ENCODE measurements at places on chromosomes 7 and 10.
A peak's percentile ranks its signal among the peaks of the same experiment; 100 is the strongest.

GRCh38 chr7:44811093-44811492, 14.6 kb downstream of the PPIA start:
- no peak for DNase-seq

DNA sequence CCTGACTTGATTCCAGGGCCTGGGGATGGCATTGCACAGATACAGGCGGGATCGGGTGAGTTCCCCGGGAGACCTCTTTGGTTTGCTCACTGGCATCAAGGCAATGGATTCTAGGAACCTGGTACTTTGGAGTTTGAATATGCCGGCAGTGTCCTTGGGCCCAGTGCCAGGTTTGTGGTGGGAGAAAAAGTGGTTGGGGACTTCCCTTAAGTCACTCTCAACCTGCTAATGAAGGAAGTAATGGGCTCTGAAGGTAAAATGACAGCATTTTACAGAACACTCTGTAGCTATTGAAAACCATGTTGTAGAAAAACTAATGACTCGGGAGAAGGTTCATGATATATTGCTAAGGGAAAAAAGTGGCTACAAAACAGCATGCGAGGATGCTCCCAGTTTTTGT, 129.9 kb downstream of the CFAP58 start:
- no peak for DNase-seq

GRCh38 chr7:158310924-158311666, 276.5 kb downstream of the PTPRN2 start:
- DNase-seq: no peak

GRCh38 chr7:7652798-7653540, 12.4 kb downstream of the UMAD1 start:
- DNase-seq: no peak

- DNase-seq: no peak
These were observed at the start of gene GIMAP1 for GRCh38 chr7:150716368-150716767. GIMAP1 (plus strand) TSS chr7:150716613; CDS start chr7:150719048, 2,435 bp downstream.

GRCh38 chr10:85995791-85996190, 370.8 kb downstream of the GRID1 start:
- peak; percentile 2 for DNase-seq

DNA sequence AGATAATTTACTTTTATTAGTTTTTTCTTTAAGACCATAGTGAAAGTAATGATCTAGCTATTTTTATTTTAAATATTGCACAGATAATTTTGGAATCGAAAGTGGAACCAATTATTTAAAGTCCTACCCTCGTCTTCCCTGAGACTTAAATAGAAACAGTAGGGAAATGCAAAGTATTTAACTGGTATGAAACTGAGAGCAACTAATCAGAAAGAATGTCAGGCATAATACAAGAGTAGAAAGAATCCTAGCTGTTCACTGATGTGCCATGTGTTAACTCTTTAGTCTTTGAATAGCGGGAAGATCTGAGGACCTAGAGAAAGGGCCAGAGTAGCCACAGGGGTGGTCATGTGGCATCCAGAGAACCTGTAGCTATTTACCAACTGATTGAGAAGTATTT, 630.0 kb downstream of the NRG3 start:
- no peak for DNase-seq

- peak; percentile 69 for DNase-seq
These were observed 215.7 kb upstream of the INHBA start for GRCh38 chr7:41918597-41918996.

DNA sequence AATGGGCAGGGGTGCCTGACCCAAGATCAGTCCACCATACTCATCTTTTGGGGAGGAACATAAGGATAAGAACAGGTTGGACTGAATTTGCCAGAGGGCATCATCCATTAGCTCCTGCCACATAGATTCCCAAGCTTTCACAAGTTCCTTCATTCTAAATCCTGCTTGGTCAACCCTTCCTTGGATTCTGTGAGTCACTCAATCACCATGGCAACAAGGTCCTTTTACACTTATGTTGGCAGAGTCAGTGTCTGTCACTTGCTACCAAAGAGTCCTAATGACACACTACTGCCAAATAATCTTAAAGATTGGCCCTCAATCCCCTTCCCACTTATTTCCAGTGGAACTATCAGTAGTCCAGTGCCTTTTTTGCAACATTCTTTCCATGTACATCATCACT, 5.0 kb upstream of the LGI1 start:
- DNase-seq: peak; percentile 13

GRCh38 chr10:55163388-55163979, 362.5 kb upstream of the PCDH15 start:
- DNase-seq: no peak

GRCh38 chr7:17071866-17072265, 190.1 kb upstream of the AGR3 start:
- no peak for DNase-seq

GRCh38 chr10:101569622-101570427, 18.2 kb downstream of the POLL start:
- peak; percentile 13 for DNase-seq

DNA sequence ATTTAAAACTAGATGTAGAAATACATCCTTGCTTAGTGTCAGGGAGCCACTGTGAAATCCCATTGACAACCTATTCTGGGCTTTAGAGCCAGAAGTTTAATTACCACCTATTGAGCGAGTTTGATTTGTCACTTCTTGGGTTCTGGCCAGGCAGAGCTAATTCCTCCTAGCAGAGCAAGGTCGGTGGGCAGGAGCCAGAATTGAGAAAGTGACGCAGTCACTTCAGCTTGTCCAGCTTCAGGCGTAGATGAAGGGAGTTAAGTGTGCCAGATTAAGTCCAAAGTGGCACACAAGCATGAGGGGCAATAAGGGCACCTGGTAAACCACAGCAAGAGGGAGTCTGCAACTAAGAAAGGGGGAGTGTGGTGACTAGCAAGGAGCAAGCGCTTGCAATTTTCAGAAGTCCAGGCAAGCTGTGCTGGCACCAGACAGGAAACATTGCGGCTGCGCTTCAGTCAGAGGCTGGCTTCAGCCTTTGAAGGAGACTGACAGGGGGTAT, 119.4 kb downstream of the ST7 start:
- DNase-seq: no peak

- no peak for DNase-seq
These were observed 424.1 kb upstream of the GALNT17 start for GRCh38 chr7:70707823-70708243.

GRCh38 chr10:43998021-43998809, 349.5 kb upstream of the ZNF32 start:
- DNase-seq: no peak

GRCh38 chr10:110395350-110396283, 90.9 kb upstream of the SMNDC1 start:
- DNase-seq: peak; percentile 64

DNA sequence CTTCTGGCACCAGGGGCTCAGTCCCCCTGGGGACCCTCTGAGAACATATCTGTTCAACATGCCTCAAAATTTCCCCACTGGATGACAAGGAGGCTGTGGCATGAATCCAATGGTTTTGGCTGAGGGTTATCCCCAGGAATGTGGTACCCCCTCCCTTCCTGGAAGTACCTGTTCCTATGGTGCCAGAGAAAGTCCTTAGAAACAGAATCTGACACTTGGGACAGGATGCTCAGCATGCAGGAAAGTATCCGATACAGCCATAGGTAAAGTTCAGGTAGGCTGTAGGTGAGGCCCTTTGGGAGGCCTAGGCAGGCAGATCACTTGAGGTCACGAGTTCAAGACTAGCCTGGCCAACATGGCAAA, 42.7 kb upstream of the A1CF start:
- DNase-seq: no peak

GRCh38 chr7:28697913-28698563, 260.1 kb downstream of the TRIL start:
- DNase-seq: no peak

DNA sequence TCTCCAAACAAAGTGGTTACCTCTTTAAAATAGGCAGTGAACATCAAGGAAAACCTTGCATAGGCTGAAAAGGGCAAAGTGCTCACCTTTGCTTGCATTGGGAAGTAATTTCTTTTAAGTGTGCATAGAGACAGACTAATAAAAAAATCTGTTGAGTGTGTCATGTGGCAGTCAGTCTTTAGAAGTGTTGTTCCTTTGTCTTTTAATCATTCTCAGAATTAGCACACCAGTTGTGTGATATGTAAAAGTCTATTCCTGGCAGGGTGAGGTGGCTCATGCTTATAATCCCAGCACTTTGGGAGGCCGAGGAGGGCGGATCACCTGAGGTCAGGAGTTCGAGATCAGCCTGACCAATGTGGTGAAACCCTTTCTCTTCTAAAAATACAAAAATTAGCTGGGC, 117.0 kb downstream of the INSYN2A start:
- no peak for DNase-seq

All from HS-5 (cell line).